ENCODE measurements at places on chromosomes 4 and X.

DNA sequence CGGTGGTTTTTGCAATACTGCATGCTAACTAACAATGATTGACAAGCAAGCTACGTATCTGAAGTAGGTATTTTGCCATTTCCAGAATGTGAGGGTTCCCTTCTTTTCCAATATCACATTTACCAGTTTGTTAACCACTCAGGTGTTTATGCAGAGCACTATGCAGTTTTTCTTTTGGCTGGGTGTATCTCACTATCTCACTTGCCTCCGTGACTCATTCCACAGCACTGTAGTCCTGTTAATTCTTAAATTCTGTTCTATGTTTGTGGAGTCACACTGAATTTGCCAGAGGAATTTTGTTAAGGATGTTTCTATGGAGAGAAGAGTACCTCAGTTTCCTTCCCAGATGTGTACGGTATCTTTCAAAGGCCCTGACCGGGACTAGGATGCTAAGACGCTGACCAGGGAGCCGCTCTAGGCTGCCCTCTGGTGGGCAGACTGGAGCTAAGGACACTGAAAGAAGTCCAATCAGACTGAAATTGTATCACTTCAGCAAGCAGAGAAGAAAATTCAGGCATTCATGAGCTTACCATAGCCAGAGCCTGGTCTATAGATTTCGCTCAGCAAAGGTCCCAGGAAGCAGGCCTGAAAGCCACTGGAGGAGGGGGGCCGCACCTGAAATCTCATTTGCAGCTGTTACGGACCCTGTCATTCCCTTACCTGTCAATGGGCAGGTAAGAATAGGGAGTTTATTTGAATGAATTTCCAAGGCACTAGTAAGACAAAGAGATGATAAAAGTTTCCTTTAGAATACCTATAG is 388.4 kb upstream of the SPOCK3 start:
- DNase-seq = no peak

GRCh38 chr4:7863911-7864681 is 75.6 kb downstream of the AFAP1 start:
- DNase-seq = no peak

DNA sequence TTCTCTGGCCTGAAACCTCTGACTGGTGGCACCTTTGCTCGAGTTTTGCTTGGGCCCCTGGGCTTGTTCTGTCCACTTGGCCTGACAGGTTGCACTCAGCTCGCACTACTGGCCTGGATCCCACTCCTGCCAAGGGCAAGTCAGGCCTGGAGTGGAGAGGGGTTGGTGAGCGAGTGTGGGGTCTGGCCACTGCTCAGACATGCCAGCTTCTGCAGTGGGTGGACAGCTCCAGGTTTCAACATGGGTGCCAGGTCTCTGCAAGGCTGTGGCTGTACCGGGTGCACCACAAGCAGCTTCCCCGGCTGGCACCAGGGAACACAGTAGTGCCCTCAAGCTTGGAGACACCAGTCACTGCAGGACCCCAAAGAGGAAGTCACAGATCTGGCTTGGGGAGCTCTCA is 91.6 kb upstream of the CXorf51A start:
- no peak for DNase-seq

DNA sequence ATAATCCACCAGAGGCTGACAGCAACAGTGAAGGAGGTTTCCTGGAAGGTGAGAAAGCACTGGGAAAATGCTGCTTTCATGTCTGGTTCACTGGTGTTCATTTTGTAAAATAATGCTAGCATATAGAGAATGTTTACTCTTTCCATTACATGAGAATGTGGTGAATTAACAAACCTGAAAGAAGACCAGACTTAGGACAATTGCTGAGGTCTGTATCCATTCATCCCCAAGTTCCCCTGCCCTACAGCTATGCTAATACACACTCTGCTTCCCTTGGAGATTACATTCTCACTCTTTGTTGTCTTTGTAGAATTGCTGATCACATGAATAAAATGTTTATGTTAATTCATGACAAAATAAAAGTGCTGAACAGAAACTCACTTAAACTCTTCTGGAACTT is 99.5 kb downstream of the ARHGAP6 start:
- no peak for DNase-seq

DNA sequence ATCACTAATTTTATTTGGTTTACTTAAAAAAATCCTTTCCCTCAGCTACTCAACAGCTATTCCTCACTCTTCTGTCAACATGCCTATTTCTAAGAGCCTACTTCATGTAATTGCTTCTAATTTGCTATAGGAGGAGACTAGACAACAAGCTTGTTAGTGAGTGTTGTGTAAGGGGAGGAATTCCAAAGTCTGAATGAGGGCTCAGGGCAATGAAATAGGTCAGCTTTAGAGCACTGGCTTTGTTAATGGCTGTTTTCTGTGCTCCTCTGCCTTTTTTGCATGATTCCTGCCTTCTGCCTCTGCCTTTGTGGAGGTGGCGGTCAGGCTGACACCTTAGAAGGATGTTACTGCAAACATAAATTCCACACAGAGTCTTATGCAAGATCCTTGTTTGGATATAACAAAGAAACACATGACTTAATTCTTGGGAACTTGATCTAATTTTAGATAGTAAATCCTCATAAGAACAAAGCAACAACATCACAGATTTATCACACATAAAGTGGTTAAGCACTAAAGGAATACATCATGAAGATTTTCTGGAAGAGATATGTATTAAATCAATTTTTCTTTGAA is 15.0 kb upstream of the PAGE1 start:
- DNase-seq = no peak

- no peak for DNase-seq
Observed at GRCh38 chrX:23503835-23504539, 163.3 kb upstream of the PRDX4 start.

- DNase-seq = no peak
Observed at GRCh38 chr4:136920092-136920881, 612.0 kb downstream of the PCDH18 start.

GRCh38 chrX:57817302-57817701 is 93.0 kb downstream of the ZXDA start:
- DNase-seq = no peak

- DNase-seq = no peak
Observed at GRCh38 chr4:42344749-42345148, 52.5 kb upstream of the SHISA3 start.

- no peak for DNase-seq
Observed at GRCh38 chr4:133594390-133595207, 445.5 kb downstream of the PCDH10 start.

GRCh38 chr4:64911846-64912245 is 502.6 kb upstream of the TECRL start:
- DNase-seq = no peak

DNA sequence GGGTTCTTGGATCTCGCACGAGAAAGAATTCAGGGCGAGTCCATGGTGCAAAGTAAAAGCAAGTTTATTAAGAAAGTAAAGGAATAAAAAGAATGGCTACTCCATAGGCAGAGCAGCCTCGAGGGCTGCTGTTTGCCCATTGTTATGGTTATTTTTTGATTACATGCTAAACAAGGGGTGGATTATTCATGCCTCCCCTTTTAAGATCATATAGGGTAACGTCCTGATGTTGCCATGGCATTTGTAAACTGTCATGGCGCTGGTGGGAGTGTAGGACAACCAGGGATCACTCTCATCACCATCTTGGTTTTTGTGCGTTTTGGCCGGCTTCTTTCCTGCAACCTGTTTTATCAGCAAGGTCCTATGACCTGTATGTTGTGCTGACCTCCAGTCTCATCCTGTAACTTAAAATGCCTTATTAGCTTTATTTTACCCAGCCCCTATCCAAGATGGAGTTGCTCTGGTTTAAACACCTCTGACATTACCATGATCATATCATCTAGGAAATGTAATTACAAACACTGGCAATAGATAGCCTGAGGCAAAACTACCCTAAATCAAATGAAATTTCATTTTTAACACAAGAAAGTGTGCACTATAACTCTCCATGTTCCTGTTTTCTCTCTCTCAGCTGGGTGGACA is 94.3 kb upstream of the ATXN3L start:
- DNase-seq = no peak

DNA sequence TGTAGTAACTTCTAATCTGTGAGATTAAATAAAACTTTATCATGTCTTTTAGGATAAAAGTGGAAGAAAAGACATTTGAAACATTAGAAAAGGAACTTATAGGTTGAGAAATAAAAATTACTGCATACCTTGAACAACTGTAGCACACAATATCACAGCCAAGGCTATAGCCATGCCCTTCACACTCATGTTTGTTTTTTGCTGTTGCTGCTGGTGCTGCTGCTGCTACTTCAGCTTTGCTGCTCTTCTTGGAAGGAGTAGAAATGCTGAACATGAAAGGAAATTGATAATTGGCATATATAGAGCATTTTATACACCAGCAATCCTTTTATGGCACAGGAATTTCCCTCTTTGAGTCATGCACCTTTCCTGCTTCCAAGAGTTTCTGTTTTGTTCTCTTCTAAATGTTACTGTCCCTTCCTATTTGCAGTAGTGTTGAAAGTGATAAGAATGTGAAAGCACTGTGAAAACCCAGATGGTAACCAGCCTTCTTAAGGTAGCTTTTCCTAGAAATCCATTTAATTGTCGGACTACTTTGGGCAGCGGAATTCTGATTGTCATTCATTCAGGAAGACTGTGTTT is at the start of gene CXCL11:
Gene CXCL11, minus strand, starts transcription at position 272 of the 582 bp plus-strand sequence. Its CDS starts 83 bp downstream, at position 189.
- no peak for DNase-seq

GRCh38 chrX:20913760-20914159 is 460.5 kb upstream of the CNKSR2 start:
- DNase-seq = no peak

DNA sequence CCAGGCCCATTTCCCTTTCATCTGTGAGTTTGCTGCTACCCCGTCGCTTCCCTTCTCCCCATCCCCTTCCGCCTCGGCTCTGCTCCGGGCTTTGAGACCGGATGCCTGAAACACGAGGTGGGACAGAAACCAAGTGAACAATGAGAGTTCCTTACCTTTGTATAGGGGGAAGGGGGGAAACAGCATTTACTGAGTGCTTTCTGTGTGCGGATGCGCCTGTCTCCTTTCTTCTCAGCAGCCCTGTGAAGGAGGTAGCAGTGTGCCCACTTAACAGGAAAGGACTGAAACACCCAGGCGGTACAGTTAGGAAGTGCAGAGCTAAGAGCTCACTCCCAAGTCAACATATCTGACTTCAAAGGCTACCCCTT is 43.2 kb upstream of the TMSB15B start:
- DNase-seq = no peak

DNA sequence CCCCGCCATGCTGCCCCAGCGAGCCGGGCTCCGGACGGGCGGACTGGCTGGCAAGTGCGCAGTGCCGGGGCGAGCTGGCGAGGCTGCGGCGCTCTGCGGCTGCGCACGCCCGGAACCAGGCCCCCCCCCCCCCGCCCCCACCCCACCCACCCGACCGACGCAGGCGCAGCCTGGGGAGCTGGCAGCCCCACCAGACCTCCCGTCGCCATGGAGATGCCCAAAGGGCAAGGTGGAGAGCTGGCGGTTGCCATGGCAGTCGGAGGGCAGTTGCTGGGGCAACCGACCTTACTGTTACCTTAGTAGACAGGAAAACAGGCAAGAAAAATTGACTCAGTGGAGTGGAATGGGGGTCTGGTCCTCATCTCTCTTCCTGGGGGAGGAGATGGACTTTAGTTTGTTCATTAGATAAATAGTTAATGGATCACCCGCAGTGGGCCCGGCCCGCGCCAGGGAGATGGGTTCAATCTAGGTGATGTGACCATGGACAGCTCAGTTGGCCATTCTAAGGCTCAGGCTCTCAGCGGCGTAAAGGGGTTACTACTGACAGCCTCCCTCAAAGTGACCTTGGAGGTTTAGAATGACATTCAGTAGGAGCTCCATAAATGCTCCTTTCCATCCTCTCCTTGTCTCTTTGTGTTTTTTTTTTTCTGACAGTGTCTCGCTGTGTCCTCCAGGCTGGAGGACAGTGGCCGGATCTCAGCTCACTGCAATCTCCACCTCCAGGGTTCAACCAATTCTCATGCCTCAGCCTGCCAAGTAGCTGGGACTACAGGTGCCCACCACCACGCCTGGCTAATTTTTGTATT is at the start of gene PCSK1N:
Gene PCSK1N, minus strand, starts transcription at position 87 of the 806 bp plus-strand sequence. Its CDS starts 78 bp downstream, at position 9.
- DNase-seq = no peak

GRCh38 chr4:56213543-56213942 is 173.7 kb downstream of the AASDH start:
- no peak for DNase-seq

DNA sequence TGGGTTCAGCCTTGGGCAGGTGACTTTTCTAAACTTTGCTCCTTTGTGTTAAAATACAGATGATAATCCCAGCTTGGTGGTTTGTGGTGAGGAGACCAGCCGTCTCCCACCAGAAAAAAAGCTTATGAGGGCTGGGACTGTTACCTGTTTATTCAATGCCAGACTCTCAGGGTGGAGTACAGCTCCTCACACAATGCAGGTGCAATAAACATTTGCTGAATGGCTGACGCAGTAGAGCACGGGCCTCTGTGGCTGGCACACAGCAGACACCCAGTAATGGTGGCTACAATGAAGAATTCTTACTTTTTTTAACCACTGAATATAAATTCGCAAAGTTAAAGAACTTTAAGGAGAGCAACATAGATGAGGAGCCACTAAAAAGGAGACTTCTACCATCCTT is 30.2 kb downstream of the BEND4 start:
- DNase-seq = no peak

DNA sequence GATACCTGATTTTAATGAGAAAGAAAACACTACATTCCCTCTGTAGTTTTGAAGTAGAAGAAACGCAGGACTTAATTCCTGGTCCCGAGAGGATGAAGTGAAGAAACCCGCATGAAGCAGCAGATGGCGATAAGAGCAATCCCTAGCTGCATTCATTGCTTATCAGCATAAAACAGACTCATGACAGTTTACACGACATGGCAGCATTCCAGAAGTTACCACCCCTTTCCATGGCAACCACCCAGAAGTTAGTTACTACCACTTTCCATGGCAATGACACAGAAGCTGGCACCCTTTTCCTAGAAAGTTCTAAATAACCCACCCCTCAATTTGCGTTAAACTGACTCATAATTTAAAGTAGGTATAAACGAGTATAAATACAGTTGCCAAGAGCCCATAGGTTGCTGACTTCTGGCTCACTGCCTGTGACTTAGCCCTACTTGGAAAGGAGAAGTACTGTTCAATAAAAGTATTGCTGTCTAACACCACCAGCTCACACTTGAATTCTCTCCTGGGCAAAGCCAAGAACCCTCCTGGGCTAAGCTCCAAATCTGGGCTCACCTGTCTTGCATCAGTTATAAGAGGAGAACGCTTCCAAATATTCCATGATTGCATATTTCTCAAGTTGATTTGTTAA is 5.5 kb upstream of the XAGE2 start:
- DNase-seq = peak; percentile 2

DNA sequence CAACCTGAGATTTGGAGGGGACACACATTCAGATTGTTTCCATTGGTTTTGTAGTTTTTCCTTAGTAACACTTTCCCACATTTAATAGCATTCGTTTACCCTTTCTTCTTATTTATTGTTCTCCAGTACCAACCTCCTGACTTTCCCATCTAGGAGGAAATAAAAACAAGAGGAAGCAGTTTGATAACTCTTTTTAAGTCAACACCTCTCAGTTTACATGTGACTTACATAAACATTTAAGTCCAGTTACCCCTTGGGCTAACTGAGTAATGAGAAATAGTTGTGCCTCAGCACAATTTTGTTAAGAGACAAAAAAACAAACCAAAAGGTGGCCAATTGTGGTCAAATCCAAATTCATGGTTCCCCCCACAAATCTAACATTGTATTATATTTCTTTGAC is 34.8 kb downstream of the PHOX2B start:
- DNase-seq = no peak
